Activated CD4-positive, alpha-beta T cell treated with anti-CD3 and anti-CD28 coated beads, Interleukin-10, Interleukin-2, amounts not matched to agents 100 ng/mL and 50 ng/mL, durations not matched to agents 16 hours and 8 hours (primary cell): ENCODE measurements at places on chromosomes 11 and 22.

DNA sequence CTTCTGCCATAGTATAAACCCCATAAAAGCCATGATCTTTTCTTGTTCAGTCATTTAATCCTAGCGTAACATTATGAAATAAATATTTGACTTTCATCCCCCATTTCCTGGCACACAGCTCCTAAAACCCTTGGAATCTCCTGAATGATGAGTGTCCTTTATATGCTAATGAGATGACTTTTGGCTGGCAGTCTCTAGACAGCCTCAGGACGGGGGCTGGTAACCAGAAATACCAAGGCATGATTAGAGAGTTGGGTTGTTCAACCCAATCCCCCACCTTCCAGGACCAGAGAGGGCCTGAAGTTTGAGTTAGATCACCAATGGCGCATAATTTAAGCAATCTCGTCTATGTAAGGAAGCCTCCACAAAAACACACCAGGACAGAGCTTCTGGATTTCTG is 1246.1 kb upstream of the TENM4 start:
- no peak for DNase-seq

GRCh38 chr11:118201966-118202365 is 22.8 kb downstream of the JAML start:
- DNase-seq, result no peak

DNA sequence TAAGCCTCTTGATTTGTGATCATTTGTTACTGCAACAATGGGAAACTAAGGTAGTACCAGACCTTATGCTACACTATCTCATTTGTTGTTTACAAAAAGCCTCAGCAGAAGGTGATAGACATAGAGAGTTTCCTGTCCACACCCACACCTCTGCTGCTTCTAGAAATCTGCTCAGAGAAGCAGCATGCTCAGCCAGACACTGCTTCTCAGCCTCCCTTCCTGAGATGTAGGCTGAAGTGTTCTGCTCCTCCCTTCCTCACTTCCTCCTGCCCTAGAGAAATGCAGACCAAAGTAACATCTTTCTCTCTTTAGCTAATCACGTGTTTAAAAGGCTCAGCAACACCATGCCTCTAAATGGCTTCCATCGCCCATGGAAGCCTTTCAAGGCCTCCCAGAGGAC is 88.4 kb downstream of the SLC1A2 start:
- peak; percentile 23 for DNase-seq

GRCh38 chr11:117002639-117003299 is 95.5 kb downstream of the SIK3 start:
- DNase-seq, result peak; percentile 70

DNA sequence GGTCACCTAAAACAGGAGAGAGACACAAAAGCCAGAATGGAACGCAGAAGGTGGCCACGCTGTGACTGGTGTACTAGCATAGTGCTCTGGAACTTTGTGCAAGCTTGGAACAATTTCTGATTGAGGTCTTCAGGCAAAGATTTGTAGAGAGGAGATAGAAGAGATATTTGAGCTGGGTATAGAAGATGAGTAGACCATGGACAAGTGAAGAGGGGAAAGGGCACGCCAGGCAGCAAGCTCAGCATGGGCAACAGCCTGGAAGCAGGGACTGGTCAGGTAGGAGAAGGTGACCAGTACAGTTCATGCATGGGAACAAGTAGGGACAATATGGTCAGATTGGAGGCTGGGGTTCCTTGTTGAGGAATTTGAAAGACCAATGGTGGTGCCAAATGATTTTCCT is 24.4 kb downstream of the MYO18B start:
- DNase-seq, result no peak

DNA sequence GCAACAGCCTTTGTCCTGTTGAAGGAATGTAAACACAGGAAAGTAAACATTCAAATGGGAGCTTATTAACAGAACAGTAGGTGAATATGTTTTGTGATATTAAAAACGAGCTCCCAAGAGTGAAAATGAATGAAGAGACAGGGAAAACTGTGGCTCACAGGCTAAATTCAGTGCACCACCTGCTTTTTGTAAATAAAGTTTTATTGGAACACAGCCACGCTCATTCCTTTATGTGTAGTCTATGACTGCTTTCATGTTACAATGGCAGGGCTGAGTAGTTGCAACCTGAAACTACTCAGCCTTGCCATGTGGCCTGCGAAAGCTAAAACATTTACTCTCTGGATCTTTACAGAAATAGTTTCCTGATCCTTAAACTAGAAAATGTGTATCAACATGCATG is 136.9 kb downstream of the MYO18B start:
- DNase-seq, result no peak

GRCh38 chr22:38316364-38317121 is 690 bp downstream of the CSNK1E start:
- DNase-seq, result peak; percentile 54

GRCh38 chr11:46117842-46118241 is 3.4 kb downstream of the PHF21A start:
- DNase-seq, result no peak
